Sigmoid colon (tissue), 7 donors: ENCODE measurements at places on chromosomes 1 and 21. TPM values are rescaled to one million over a fixed set of nuclear protein-coding genes. Genes with fewer than 3 reads are reported as not detected.

Gene RIT1
- total RNA-seq: 23.2 TPM

DNA sequence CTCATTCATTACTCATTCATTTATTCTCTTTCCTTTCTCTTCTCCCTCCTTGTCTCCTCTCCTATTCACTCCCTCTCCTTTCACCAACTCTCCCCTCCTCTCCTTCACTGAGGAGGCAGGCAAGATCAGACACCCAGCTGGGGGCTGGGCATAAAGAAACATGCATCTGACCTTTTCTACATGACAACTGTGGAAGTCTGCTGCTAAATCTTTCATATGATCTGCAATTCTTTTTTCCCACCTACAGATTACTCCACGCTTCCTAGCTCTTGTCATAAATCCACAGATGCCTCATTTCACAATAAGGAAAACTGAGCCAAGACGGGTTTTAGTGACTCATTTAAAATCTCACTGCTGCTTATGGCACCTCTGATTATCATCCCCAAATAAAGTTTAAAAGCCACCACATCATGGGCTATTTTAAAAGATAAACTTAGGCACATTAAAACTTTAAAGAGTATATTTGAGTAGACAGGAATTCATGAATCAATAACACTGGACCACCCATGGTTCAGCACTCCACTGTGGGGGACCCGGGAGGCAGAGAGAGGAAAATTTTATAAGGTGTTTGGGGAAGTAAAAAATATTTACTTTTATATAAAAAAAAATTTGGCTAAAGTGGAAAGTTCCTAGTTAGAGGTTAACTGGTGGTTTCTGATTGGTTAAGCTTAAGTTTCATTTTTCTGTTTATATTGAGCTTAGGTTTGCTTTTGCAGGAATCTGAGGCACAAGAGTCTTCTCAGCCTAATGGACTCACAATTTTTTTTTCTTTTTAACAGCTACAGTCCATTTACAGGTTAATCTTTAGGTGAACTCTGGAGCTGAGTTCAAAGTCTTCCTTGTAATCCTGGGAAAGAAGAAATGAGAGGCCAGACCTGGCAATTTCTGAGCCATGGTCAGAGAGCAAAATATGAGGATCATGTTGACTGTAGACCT is 55.8 kb upstream of the DNAH14 start:
- DNase-seq: no peak

DNA sequence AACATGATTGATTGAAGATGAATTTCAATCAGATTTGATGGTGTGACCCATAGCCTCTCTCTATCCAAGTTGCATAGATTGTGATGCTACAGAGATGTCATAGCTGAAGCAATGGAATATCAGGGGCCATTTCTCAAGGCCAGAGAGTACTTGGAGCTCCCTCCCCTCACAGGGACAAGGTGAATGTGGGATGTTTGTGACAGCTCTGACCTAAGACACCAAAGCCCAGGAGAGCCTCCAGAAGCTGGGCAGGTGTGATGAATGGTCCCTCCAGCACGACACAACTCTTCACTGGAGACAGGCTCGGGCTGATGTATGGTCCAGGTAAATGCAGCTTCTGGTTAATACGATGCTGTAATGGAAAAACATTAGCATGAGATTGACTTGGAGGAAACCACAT is 101.0 kb upstream of the ZC3H12A start:
- peak; percentile 29 for DNase-seq

DNA sequence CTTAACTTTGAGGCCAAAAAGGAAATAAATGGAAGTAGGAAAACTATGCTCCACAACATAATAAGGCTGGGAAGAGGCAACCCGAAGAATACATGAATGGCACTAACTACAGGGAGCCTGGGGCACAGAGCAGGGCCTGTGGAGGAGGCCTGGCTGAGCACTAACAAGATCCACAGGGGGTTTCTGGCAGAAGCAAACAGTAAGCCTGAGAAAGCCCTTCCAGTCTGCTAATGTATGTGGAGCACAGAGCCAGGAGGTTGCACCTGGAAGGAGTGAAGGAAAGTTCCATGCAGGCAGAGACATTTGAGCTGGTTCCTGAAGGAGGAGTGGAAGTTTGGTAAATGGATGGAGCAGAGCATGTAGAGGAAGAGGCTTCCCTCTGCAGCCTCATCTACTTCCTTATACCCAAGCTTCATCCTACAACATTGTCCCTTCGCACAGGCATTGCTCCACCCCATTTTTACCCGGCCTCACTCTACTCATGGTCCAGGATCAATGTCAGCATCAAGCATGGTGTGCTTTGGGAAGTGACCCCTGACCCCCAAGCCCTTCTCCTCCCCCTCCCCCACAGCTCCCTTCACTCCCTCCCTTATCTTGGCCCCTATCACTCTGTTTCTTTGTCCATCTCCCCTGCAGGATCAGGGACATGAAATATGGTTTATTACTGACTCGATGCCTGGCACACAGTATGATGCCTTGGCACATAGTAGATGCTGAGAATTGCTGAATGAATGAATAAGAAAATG is 23.3 kb downstream of the SHISA4 start:
- no peak for DNase-seq

Gene CHD5
- 2.8 TPM for total RNA-seq

DNA sequence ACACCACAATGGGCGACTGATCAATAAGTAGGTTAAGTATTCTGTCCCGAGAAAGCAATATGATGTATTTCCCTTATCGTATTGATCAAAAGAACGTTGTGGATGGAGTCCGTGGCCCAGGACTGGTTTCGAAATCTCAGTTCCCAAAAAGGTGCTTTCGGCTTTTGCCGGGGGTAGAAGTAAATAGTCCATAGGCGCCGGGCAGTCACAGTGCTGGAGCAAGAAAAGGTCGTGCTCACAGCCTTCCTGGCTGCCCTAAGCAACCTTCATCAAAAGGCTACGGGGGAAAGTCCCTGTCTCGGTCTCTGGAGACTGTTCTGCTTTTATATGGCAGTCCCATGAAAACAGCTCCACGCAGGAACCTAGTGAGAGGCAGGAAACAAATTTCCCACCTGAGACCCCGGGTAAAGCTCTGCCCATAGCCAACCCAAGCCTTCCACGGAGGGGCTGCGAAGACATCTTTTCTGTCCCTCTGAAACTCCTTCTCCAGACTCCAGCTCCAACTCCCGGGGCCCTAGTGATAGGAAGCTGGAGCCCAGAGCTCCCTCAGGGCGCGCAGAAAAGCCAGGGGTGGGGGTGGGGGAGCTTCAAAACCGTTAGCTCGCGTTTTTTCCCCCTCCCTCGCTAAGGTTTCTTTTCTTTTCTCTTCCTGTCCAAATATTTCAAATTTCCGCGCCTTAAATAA is 7.0 kb downstream of the CDKN2C start:
- no peak for DNase-seq

Gene EFCAB7
- 12.8 TPM for total RNA-seq

Gene FAM163A
- total RNA-seq: 1.5 TPM

DNA sequence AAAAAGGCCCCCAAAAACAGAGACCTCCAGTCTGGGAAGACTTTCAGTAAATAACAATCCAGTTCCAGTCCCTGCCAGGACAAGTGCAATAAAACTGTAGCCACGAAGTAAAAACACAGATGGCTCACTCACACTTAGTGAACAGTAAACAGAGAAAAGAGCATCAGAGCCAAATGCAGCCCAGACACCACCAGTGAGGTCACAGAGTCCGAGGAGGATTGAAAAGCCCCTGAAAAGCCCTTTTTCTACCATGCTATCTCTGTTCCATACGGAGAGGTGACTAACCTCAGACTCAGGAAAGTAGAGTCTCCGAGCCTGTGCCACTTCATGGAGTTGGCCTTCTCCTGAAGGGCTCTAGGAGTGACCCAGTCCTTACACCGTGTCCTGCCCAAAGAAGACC is 84.5 kb downstream of the COLGALT2 start:
- DNase-seq: no peak

DNA sequence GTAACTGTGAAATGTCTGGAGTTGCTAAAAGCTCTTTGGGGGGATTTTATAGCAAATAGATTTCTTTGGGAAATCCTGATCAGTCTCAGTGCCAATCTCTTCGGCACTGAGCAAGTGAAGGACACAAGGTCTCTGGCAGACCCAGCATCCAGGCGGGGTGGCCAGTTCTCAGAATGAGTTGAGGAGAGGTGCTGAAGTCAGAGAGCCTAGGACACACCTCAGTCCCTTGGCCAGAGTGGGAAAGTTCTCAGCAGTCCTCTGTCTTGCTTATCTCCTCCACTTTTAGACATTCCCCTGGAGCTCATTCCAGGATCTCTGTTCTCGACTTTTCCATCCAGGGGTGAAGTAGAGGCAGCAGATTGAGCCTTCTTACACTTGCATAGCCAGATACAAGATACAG is 6.7 kb downstream of the HLX start:
- no peak for DNase-seq

- no peak for DNase-seq
Measured at GRCh38 chr21:27513016-27513415, 546.1 kb upstream of the ADAMTS5 start.

GRCh38 chr21:41048623-41049022 is 119.3 kb upstream of the BACE2 start:
- no peak for DNase-seq

DNA sequence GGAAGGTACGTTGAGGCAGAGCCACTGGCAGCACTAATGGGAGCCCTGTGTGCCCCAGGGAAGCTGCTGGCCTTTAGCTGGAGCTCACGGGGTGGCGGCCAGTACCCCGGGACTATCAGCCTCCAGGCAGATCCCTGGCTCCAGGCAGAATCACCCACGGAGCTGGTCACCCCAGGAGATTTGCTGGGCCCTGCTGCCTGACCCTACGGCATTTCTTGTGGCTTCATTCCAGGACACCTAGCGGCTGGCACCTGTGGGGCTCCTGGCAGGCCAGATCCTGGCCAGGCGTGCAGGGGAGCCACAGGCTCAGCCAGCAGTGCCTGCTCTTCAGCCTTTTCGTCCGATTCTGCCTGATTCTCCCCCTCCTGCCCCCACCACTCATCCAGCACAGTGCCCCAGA is 7.1 kb downstream of the PADI1 start:
- DNase-seq: no peak

Gene NENF
- 113 TPM for total RNA-seq

GRCh38 chr1:109252893-109253802 is 3.8 kb downstream of the CELSR2 start:
- peak; percentile 94 for DNase-seq

DNA sequence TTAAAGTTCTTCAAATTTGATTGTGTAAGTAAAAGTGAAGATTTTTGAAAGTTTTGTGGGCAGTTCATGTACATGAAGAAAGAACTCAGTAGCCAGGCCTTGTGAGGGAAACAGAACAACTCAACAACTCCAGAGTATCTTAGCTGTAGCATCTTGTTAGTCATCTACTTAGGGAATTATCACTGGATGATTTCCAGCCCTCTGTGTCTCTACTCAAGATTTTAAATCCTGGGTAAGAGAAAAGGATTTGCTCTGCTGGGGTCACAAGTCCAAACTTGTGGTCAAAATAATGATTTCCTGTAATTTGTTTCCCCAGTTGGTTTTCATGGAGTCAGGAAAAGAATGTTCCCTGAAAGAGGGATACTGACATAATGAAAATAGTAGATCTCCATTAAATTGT is 8.2 kb downstream of the OR10T2 start:
- DNase-seq: no peak

Gene FAM72C
- total RNA-seq: not detected

Gene URB2
- total RNA-seq: 7.9 TPM

DNA sequence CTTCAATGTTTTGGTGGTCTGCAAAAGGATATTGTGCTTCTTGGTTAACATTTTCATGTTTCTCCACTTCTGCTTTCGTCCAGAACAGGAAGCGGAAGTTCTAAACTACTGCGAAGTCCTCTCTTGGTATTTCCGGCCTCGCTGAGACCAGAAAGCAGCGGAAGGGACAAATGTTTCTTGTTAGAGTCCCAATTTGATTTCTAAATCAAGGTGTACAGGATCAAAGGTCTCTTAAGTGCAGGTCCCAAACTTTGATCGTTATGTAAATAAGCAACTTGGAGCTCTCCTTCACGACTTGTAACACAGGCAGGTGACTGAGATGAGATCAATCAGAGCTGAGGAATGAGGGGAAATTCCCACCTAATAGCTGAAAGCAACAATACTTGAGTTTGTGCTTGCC is 40.1 kb upstream of the HMCN1 start:
- no peak for DNase-seq

- DNase-seq: no peak
Measured at GRCh38 chr1:201876148-201876818, 12.4 kb upstream of the SHISA4 start.

DNA sequence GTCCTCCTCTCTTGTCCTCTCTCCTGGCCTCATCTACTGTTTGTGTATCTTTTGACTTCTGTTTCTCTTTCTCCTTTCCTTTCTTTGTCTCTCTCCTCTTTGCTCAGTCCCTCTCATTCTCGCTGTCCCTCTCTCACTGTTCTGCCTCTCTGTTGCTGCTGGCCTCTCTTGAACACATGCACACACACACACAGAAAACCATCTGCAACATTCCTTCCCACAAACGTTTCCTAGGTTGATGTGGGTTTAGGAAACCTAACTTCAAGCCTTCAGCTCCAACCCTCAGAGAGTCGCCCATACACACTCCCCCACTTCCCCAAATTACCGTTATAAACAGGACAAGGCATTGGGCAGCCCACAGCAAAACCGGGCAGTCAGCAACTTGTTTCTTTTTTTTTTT is 10.9 kb upstream of the SSBP3 start:
- no peak for DNase-seq

GRCh38 chr1:156577550-156577949 is 2.0 kb upstream of the TTC24 start:
- DNase-seq: peak; percentile 2
